Neural cell (in vitro differentiated cells): ENCODE measurements at places on chromosomes 11 and 22. TPM values are rescaled to one million over a fixed set of nuclear protein-coding genes. Genes with fewer than 3 reads are reported as not detected.

CCDC188 gene
- polyA plus RNA-seq = not detected in 2 replicates

TRIM51 gene
- polyA plus RNA-seq = not detected in 2 replicates

UBQLNL gene
- polyA plus RNA-seq = not detected in 2 replicates

SLC17A6 gene
- polyA plus RNA-seq = 3.3 and 4.3 TPM in 2 replicates

TRIM49 gene
- polyA plus RNA-seq = not detected in 2 replicates

BACE1-AS gene
- polyA plus RNA-seq = 3.8 and 5.0 TPM in 2 replicates

GCAT gene
- polyA plus RNA-seq = 12.2 and 13.0 TPM in 2 replicates

MPPED2 gene
- polyA plus RNA-seq = 81.4 and 99.7 TPM in 2 replicates
